ENCODE measurements at places on chromosomes 13 and 19.
A peak's percentile ranks its signal among the peaks of the same experiment; 100 is the strongest.

GRCh38 chr19:1009041-1009980, 9.1 kb downstream of the GRIN3B start:
- no peak for DNase-seq

DNA sequence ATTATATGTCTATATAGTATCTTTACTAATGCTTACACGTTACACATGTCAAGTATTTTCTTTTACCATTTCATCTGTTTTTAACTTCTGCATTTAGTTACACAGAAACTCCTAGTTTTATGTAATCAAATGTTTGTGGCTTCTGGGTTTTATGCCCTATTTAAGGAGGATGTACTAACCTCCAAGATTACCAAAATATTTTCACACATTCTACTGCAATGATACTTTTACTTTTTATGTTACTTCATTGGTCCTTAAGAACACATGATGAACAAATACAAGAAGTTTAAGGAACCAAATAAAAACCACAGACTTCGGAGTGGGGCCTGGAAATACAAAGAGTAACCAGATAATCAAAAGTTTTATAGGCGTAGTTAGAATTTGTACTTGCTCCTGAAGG, 37.2 kb downstream of the ZC3H13 start:
- DNase-seq, result no peak

DNA sequence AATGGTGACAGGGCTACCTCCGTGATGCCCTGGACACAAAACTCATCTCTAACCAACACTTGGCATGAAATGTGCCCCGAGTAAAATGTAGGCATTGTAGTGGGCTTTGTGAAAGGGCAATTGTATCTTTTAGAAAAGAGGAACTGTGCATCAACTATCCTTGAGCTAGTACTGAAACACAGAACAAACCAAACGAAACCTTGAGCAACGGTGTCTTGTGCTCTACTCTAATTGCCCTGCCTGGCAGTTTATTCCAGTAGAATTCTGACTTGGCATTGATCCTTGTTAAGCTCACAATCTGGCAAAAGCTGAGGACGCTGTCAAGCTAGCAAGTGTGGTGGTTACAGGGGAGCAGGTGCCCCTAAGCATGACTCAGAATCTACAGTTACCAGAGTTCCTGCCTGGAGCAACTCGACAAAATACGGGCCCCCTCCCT, 707.1 kb upstream of the SPRY2 start:
- DNase-seq, result no peak

DNA sequence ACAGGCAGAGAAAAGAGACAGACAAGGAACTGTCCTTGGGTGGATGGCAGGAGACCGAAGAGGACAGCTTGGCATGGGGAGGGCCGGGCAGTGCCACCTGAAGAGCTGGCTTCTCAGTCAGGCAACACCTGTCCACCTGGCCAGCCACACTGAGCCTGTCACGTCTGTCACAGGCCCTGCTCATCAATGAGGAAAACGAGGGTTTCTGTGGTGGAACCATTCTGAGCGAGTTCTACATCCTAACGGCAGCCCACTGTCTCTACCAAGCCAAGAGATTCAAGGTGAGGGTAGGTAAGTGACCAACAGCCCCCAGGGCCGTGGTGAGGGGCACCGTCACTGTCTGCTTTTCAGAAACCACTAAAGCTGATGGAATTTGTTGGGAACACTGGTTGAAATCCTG, 11.2 kb upstream of the PROZ start:
- no peak for DNase-seq

- no peak for DNase-seq
Observed at GRCh38 chr13:50198508-50198907, 183.3 kb downstream of the KCNRG start.

DNA sequence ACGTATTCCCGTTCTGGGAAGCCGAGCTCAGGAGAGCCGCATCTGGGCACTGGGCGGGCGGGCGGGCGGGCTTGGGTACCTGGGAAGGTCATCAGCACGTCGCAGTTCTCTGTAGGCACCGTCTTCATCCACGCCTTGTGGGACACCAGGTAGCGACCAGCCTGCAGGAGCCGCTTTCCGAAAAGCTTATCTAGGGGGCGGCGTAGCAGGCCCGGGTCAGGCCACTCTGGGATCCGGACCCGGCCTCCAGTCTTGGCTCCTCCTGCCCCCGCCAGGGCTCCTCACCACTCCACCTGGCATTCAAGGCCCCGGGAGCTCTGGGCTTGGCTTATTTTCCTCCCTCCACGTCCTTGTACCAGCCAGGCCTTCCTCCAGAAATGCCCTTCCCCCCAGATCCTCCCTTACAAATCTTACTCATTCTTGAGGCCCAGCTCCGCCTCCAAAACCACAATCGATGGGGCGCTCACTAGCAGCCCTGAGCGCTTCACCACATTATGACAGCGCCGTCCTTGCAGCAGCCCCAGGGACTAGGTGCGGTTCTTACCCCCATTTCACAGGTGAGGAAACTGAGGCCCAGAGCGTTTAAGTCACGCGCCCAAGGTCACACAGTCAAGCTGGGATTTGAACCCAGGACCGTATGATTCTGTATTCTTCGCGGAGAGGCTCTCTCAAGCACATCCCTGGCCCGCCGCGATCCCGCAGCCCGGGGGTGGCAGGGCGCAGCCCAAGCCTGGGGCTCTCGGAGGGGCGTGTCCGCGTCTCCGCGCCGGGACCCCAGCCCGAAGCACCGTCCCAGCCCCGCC, 843 bp downstream of the ANO8 start:
- DNase-seq, result peak; percentile 71

GRCh38 chr13:26621731-26622401, 64.4 kb downstream of the WASF3 start:
- DNase-seq, result no peak

DNA sequence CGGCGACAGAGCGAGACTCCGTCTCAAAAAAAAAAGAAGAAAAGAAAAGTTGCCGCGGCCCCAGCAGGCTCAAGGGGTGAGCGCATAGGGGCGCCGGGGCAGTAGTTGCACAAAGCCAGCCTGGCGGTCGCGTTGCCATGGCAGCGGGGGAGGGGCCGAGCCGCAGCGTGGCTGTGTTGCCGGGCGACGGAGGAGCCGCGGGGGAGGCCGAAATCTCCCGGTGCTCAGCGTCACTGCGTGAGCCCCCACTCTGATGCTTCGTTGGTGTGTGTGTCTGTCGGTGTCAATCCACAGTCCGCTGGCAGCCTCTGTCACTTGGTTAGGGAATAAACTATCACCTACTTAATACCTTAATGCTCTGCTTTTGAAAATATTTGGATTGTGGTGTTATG, 82.9 kb upstream of the C1QTNF9B start:
- DNase-seq, result peak; percentile 92
